Lower leg skin (tissue), 4 donors: ENCODE measurements at places on chromosomes 4 and X. TPM values are rescaled to one million over a fixed set of nuclear protein-coding genes. Genes with fewer than 3 reads are reported as not detected.

GRCh38 chr4:105092768-105093167 lies 53.9 kb upstream of the TET2 start:
- no peak for DNase-seq

- no peak for DNase-seq
Observed at GRCh38 chr4:52948057-52948423, 85.9 kb downstream of the RASL11B start.

DNA sequence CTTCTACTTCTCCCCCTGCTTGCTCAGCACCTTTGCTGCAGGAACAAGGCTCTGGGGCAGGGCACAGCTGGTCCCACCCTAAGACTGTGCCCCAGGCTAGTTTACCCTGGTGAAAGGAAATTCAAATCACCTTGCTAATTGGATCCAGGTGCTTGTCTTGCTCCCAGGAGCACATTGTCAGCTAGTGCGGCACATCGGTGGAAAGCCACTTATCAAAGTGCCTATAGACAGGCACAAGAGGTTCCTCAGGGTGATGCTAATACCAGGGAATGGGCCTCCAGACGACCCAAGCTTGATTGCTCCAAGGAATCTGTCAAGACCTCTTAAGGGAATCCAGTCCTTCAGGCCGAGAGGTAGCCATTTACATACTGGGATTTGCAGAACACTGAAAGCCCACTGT lies 64.5 kb upstream of the PRPS1 start:
- DNase-seq, result no peak

GRCh38 chr4:155599596-155599995 lies 67.1 kb upstream of the GUCY1A1 start:
- no peak for DNase-seq

DNA sequence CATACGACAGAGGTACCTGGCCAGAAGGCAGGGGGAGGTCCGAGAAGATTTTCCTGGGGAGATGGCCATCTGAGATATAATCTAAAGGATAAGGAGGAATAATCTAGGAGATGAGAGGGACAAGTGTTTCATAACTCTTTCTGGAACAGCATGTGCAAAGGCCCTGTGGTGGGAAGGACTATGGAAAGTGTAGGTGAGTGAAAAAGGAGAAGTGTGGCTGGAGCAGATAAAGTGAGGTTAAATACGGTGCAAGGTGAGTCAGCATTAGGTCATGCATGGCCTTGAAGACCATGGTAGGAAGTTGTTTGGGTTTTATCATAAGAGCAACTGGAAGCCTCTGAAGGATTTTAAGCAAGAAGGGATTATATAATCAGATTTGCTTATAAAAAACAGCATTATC lies 34.6 kb upstream of the MTM1 start:
- DNase-seq, result no peak

GRCh38 chrX:48826876-48827653 lies 752 bp downstream of the ERAS start:
- no peak for DNase-seq

GRCh38 chr4:3248811-3249661 lies at the start of gene MSANTD1:
MSANTD1 (plus strand) TSS chr4:3249159; CDS start chr4:3249223, 64 bp downstream.
- no peak for DNase-seq

PPP2R2C gene
- total RNA-seq, result 64.7 TPM

JAKMIP1 gene
- not detected for total RNA-seq

- no peak for DNase-seq
Observed at GRCh38 chr4:3268395-3269104, 19.6 kb downstream of the MSANTD1 start.

CPLX1 gene
- total RNA-seq, result 0.34 TPM

DNA sequence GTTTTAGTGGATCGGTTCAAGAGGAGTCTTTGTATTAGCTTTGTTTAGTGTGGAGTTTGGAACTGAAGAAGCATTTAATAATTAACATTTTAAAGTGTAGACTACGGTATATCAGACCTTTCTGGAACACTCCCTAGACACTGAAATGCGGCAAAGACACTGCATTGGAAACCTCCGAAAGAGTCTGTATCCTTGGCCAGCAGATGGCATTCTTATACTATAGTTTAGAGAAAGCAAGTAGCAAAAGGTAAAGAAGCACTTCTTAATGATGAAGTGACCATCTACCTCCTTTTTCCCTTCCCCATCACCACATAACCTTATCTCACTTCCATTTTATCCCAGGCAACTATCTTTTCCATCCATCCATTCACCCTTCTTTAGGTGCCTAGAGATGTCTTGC lies 7.6 kb downstream of the FABP2 start:
- no peak for DNase-seq

TEX28 gene
- not detected for total RNA-seq

SSX2 gene
- total RNA-seq, result not detected

GRCh38 chr4:31059753-31060522 lies 339.8 kb downstream of the PCDH7 start:
- no peak for DNase-seq

KDR gene
- 4.3 TPM for total RNA-seq

TRO gene
- total RNA-seq, result 2.8 TPM

DNA sequence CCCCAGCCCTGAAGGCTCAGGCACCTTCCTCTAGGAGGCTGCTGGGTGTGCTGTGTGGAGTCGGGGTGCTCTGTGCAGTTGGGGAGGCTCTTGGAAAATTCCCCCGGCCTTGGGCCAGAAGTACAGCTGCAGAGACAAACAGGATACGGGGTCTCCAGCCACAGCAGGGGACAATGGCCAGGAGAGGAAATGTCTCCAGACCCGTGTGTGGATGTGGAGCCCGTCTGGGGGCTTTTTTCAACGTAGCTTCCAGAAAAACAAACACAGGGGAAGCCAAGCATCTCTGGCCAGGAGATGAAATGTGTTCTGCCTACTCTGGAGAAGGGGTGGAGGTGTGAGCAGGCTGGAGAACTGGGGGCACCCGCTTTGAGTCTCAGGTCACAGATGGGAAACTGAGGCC lies 3.7 kb upstream of the SH3TC1 start:
- DNase-seq, result no peak

- DNase-seq, result no peak
Observed at GRCh38 chrX:107360788-107361360, 88.6 kb upstream of the FRMPD3 start.

H2BW2 gene
- total RNA-seq, result not detected

DNA sequence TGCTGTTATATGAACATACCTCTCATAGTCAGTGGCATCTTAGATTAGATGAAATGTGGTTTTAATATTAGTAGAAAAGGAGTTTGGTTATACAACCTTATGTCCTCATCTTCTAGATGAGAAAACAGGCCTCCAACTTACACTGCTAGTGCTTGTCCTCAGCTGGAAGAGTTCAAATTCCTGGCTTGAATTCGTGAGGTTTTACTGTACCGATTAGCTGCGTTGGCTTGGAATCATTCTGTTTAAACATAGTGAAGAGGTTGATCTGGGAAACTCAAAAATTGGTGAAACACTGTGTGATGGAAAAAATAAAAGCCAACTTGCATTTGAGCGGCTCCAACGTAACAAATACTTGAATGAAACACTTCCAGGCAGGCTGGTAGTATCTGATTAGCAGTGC lies 81.0 kb downstream of the LNX1 start:
- DNase-seq, result no peak

OCRL gene
- total RNA-seq, result 17.8 TPM

DNA sequence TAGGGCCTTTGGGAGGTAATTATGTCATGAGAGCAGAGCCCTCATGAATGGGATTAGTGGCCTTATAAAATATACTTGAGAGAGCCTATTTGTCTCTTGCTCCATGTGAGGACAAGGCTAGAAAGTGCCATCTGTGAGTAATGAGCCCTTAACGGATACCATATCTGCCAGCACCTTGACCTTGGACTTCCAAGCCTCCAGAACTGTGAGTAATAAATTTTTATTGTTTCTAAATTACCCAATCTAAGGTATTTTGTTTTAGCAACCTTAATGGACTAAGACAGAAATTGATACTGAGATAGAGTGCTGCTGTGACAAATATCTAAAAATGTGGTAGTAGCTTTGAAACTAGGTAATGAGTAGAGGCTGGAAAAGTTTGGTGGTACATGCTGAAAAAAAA lies 285.0 kb upstream of the DIPK2B start:
- DNase-seq, result no peak

ZBTB33 gene
- 22.2 TPM for total RNA-seq

HSFX1 gene
- 2.2 TPM for total RNA-seq

PLA2G12A gene
- 14.7 TPM for total RNA-seq

DNA sequence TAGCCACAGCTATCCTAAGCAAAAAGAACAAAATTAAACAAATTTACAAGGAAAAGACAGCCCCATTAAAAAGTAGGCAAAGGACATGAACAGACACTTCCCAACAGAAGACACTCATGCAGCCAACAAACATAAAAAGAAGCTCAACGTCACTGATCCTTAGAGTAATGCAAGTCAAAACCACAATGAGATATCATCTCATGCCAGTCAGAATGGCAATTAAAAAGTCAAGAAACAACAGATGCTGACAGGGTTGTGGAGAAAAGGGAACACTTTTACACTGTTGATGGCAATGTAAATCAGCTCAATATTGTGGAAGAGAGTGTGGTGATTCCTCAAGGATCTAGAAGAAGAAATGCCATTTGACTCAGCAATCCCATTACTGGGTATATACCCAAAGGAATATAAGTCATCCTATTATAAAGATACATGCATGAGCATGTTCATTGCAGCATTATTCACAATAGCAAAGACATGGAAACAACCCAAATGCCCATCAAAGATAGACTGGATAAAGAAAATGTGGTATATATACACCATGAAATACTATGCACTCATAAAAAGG lies 163.0 kb upstream of the TET2 start:
- DNase-seq, result no peak

GRCh38 chrX:153004780-153005179 lies 10.9 kb upstream of the PNMA5 start:
- DNase-seq, result no peak

DNA sequence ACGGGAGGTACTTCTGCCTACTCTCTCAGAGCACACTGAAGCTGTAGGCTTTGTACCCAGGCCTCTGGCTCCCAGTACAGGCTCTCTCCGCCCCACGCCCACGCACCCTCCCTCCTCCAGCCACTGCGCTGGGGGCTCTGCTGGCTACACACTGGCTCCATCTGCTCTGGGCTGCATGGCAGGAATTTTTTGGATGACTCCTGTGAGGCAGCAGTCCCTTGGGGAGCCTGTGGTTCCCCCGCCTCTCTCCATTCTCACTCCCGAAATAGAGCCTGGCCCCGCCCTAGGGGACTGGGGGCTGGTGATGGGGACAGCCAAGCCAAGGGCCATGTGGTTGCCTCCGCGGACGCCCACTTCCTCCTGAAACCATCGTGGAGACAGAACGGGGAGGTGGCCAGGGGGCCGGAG lies 58.1 kb upstream of the ADRA2C start:
- DNase-seq, result no peak

NXF3 gene
- total RNA-seq, result 1.7 TPM

DNA sequence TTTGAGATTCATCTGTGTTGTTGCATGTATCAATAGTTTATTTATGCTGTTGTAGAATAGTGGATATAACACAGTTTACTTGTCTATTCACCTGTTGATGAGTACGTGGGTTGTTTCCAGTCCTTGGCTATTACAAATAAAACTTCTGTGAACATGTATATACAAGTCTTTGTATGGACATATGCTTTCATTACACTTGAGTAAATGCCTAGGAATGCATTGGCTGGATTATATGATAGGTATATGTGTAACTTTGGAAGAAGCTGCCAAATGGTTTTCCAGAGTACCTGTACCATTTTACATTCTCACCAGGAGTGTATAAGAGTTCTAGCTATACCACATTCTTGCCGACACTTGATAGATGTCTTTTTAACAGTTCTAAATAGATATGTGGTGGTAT lies 16.5 kb downstream of the ART3 start:
- no peak for DNase-seq

POLN gene
- 3.3 TPM for total RNA-seq

FDCSP gene
- not detected for total RNA-seq
